Activated CD8-positive, alpha-beta memory T cell treated with anti-CD3 and anti-CD28 coated beads, Interleukin-2, amount 50 U/mL, for 4 hours (primary cell): ENCODE measurements at places on chromosomes 3 and 15.

DNA sequence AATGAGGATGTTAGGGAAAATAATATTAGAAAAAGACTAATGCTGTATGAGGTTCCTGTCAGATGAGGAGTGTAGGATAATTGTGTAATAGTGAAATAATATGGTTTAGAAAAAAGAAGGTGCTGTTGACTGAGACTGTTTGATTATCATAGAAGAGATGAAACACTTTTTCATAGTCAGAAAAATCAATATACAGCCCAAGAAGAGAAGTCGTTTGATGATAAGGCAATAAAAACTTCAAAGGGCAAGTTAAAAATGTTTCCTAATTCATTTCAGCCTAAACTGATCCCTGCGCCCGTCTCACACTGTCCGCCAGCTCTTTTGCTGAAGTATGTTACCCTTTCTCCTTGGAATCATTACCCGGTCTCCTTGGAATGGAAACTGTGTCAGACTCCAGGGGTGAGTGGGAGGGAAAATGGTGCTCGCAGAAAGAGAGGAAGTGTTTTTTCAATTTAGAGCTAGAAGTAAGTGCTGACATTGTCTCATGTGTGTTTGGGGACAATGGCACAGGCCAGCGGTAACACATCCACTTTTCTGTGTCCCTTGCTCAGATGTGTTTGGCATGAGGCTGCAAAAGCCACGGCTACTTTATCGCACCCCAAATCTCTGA is 23.6 kb downstream of the DUT start:
- DNase-seq: no peak

DNA sequence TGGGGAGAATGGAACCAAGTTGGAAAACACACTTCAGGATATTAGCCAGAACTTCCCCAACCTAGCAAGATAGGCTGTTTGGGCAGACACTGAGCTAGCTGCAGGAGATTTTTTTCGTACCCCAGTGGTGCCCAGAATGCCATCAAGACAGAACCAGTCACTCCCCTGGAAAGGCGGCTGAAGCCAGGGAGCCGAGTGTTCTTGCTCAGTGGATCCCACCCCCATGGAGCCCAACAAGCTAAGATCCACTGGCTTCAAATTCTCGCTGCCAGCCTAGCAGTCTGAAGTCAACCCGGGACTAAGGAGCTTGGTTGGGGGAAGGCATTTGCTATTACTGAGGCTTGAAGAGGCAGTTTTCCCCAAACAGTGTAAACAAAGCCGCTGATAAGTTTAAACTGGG is 152.4 kb downstream of the MBNL1 start:
- DNase-seq: no peak

- peak; percentile 75 for DNase-seq
Measured at GRCh38 chr3:52446631-52447511, 2.0 kb upstream of the SEMA3G start.

DNA sequence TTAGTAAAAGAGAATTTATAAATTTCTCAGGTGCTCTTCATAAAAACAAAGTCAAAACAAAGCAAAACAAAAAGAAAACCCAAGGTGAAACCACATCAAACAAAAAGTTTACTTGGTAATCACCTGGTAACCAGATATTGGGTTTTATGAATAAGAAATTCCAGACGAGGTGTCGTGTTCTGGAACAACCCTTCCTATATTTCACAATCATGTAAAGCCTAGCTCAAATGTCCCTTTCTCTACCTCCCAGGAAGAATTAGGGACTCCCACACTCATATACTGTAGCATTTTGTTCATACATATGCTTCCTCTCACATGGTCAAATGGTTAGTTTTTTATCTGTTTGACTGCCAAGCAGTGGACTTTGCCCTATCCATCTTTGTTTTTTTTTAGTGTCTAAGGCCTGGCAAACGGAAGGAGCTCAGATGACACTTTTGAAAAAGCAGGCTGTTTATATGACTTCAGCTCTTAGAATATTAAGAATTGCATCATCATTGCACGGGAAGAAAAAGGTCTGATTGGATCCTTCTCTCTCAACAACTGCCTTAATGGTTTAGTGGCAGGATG is 326.7 kb upstream of the TBL1XR1 start:
- no peak for DNase-seq

- DNase-seq: no peak
Measured at GRCh38 chr3:183927059-183927458, 42.4 kb upstream of the PARL start.

GRCh38 chr3:134640872-134641470 is 9.9 kb downstream of the KY start:
- DNase-seq: no peak

DNA sequence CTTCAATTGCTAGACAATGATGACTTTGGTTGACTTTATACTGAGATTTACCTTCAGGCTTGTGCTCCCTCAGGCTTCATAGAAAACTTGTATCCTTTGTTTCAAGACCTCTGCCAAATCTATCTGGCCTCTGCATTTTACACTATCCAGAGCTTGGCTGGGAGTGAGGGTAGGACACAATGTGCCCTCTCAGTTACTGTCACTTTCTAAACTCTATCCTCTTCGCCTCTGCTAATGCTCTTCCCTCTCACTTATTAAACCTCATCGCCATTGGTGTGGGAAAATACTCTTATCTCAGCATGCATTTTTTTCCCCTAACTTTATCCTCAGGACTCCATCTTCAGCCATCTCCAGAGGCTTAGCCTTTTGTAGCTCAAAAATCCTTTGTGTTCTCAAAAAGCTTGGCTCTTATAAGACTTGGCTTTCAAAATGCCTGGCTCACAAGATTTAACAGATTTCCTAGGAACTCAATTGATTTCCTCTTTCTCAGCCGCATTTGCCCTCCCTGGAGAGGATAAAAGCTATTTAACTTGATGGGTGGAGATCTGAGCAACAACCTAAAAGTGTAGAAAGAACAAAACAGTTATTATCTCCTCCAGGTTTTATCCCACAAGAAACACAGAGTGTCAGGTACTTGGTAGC is 28.3 kb downstream of the SUCNR1 start:
- DNase-seq: no peak

DNA sequence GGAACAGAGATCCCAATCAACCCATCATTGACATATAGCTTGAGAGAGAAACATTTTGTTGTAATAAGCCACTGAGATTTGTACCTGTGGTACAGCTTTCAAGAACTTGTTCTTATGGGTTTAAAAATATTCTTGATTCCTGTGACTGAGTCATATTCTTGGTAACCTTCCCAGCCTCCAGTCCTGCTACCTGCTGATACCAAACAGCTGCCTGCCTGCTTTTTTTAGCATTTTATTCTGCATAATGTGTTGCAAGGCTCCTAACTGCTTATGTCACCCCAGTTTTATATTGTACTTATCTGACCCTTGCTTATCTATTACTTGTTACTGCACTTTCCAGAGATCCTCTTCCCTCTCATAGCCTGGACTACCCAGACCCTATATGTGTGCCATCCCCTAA is 349.3 kb upstream of the SOX2 start:
- no peak for DNase-seq

- DNase-seq: no peak
Measured at GRCh38 chr3:171789759-171790505, 20.4 kb downstream of the PLD1 start.

GRCh38 chr3:171748064-171748924 is 62.0 kb downstream of the PLD1 start:
- DNase-seq: no peak

GRCh38 chr15:64149424-64149823 is 2.1 kb upstream of the SNX22 start:
- DNase-seq: no peak

- no peak for DNase-seq
Measured at GRCh38 chr3:86794361-86795065, 196.4 kb downstream of the VGLL3 start.

DNA sequence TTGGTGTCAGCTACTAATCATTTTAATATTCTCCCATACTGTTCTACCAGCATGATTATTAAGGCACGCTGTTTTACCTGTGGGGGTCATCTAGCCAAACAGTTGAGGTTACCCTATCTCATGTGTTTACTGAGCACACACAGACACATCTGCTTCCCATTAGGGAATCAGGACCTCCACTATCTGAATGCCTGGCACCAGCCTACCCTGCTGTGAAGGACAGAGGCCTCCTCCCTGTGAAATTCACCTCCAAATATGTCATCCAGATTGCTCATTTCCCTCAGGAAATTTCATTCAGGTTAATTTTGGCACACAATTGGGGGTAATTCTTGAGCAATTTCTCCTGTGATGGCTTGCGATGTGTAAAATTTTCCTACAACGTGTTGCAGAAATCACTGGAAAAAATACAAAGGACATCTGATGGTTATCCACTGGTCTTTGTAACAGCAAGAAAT is 155.6 kb upstream of the NR2E3 start:
- DNase-seq: no peak

GRCh38 chr3:186318135-186318534 is 43.9 kb downstream of the DGKG start:
- DNase-seq: no peak

GRCh38 chr3:195570912-195571311 is 12.8 kb downstream of the APOD start:
- no peak for DNase-seq

- DNase-seq: no peak
Measured at GRCh38 chr3:7290077-7290825, 429.3 kb downstream of the GRM7 start.

GRCh38 chr3:182692021-182692420 is 101.3 kb upstream of the ATP11B start:
- DNase-seq: no peak

DNA sequence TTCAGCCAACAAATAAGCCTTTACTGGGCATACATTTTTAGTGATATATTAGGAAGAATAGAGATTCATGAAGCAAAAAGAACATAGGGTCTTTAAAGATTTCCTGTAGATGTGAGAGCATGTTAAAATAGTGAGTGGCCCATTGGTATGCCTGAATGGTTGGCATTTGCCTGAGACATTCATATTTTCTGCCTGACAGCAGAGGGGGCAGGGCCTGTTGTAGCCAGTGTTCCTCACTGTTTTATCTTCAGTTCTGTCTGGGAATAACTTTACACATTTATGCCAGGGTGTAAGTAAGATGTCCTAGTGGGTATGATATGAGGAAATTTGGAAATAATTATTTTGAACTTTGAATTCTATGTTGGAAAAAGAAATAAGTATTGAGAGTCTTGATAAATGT is 704.7 kb upstream of the ARPP21 start:
- DNase-seq: no peak

- no peak for DNase-seq
Measured at GRCh38 chr3:63922491-63923199, 10.5 kb upstream of the SCAANT1 start.

- DNase-seq: no peak
Measured at GRCh38 chr15:40925863-40926658, 3.1 kb upstream of the DLL4 start.

GRCh38 chr15:87287156-87287555 is 969.4 kb downstream of the NTRK3 start:
- DNase-seq: no peak

DNA sequence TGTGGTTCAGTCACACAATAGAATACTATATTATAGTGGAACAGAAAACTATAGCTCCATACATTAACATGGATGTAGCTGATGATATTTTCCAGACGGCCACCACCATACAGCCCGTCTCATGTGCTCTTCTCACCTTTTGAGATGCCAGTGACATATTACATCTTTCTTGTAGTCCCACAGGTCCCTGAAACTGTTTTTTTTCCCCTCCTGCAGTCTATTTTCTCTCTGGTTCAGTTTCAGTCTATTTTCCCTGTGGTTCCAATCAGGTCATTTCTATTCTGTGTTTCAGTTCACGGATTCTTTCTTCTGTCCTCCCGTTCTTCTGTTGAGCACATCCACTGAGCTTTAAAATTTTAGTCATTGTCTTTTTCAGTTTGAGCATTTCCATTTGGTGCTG is 72.2 kb downstream of the PPCDC start:
- no peak for DNase-seq

- no peak for DNase-seq
Measured at GRCh38 chr3:40658305-40658704, 133.5 kb downstream of the ZNF621 start.

DNA sequence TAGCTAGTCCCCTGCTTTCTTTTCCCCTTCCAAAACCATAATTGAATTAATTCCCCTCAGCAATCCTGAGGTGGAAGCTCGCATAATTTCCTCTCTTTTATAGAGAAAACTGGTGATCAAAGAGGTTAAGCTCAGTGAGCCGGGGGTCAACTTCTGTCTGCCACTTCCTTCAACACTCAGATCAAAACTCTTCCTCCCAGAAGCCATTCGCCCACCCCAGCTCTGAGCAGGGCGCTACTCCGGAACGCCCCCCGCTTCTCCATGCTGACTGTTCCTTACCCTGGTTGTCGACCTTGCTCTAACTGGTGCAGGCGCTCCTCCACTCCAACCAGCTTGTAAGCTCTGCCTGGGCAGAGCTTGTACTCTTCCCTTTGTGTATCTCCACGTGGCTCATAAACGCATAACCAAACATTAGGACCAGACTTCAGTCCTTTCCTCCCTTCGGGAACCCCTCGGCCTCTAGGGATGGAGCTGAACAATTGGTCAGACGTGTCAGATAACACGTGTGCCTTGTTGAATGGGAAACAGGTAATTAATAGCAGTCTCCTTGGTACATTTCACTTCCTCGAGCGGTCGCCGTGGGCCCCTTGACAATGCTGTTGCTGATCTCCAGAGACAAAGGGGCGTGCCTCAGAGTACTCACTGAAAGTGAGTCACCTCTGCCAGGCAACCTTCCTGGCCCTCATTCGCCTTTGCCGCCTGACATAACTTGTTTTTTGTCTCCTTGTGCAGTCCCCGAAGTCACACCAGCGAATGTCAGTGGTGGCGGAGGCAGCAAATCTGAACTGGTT is 71.8 kb downstream of the IL5RA start:
- no peak for DNase-seq

- DNase-seq: no peak
Measured at GRCh38 chr3:142962520-142963233, 797 bp downstream of the PAQR9 start.
